ENCODE measurements at places on chromosomes 4 and X. TPM values are rescaled to one million over a fixed set of nuclear protein-coding genes. Genes with fewer than 3 reads are reported as not detected.

GRCh38 chr4:55830048-55830447 lies 10.5 kb downstream of the EXOC1L start:
- H3K4me3 ChIP-seq = no peak overlapping the region
- no peaks in the 10 kb centered on the region for H3K36me3 ChIP-seq
- no peaks in the 10 kb centered on the region for H3K27me3 ChIP-seq
- no peaks in the 10 kb centered on the region for H3K4me1 ChIP-seq
- H3K27ac ChIP-seq = no peak overlapping the region

GRCh38 chr4:96753216-96753615 lies 913.3 kb downstream of the PDHA2 start:
- H3K4me3 ChIP-seq = no peak overlapping the region
- H3K27me3 ChIP-seq = no peaks in the 10 kb centered on the region
- H3K4me1 ChIP-seq = no peaks in the 10 kb centered on the region
- DNase-seq = no peak

- no peak for DNase-seq
- no peaks in the 10 kb centered on the region for H3K4me1 ChIP-seq
- no peaks in the 10 kb centered on the region for H3K27me3 ChIP-seq
- no peak overlapping the region for H3K27ac ChIP-seq
- H3K36me3 ChIP-seq = no peaks in the 10 kb centered on the region
Measured at GRCh38 chrX:130386408-130386808, 934 bp upstream of the GPR119 start.

DNA sequence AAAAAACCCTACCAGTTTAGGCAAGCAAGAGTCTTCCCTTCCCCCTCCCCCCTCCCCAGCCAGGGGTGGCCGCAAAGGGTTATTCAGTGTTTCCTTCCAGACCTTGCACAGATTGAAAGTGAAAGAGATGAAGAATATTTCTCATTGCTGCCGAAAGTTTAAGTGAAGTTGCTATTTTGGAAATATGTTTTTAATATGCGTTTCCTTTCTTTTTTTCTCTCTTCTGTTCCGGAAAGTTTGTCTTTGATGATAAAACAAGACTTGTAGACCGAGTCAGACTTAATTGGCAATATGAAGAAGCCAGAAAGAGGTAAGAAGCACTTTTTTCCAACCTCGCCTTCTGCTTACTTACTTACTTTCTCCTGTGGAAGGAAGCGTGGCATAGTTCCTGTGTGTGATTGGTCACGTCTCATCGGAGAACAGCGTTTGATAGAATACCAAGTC lies 58.5 kb upstream of the CLCN4 start:
- H3K4me1 ChIP-seq = no peaks in the 10 kb centered on the region
- no peaks in the 10 kb centered on the region for H3K27me3 ChIP-seq
- H3K27ac ChIP-seq = no peak overlapping the region
- no peaks in the 10 kb centered on the region for H3K36me3 ChIP-seq
- DNase-seq = no peak
- H3K4me3 ChIP-seq = no peak overlapping the region

DNA sequence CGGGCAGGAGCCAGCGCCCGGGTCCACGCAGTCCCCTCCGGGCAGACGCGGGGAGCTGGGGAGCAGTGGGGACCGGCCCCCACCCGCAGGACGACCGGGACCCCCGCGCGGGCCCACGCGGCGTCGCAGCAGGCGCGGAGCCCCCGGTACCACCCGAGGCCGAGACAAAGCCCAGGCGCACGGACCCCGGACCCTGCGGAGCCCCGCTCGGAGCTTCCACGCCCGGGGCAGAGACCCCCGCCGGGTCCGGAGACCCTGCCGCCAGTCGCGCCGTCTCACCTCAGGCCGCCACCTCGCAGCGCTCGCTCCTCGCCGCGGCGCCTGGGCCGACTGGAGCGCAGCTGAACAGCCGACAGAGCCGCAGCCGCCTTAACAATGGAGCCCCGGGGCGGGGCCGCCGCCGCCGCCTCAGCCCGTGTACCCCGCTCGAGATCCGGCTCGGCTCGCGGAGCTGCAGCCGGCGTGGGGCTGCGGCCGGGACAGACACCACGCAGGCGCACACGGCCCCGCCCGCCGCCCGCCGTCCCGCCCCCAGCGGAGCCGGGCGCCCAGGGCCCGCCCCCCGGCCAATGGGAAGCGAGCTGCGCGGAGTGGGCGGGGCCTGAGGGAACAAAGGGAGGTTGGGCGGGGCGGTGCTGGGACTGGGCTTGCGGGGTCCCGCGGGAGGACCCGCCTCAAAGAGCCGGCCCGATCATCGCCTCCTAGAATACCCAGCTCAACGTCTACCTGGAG lies at the start of gene AFAP1:
Gene AFAP1 (minus strand): TSS at position 485 of the 732 bp plus-strand sequence. CDS start 67,783 bp downstream, outside the sequence.
- peak within 1 kb of the TSS; percentile 23 for H3K4me3 ChIP-seq
- peak within 1 kb of the TSS; percentile 63 for H3K27ac ChIP-seq
- peak; percentile 95 for DNase-seq
- no peaks in the 10 kb centered on the region for H3K36me3 ChIP-seq
- no peaks in the 10 kb centered on the region for H3K27me3 ChIP-seq

DNA sequence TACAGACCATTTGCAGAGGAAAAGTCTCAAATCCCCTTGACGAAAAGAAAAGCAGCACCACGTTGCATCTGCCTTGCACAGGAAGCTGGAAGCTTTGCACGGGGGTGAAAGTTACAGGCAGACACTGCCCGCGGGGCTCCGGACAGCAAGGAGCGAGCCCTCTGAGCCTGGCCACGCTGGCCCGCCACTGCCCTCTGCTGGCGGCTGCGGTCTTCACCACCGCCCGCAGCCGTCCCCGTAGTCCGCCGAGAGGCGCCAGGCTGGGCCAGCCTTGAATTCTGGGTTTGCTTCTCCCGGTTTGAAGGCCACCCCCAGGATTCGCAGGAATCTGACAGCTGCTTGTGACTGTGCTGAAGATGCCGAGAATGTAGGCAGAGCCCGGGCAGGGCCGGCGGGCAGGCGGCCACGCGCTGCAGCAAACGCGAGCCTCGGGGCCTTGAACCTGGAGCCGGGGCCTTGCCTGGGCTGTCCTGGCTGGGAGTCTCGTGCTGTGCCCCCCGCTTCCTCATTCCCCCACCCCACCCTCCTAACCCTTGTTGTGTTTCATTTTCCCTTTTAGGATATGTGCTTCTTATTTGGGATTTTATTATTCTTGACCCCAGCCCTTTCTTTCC lies 49.2 kb downstream of the ENPP6 start:
- DNase-seq = peak; percentile 92
- no peak overlapping the region for H3K4me3 ChIP-seq
- H3K27ac ChIP-seq = no peak overlapping the region
- H3K36me3 ChIP-seq = no peaks in the 10 kb centered on the region
- H3K27me3 ChIP-seq = no peaks in the 10 kb centered on the region

- no peak overlapping the region for H3K27ac ChIP-seq
- no peak overlapping the region for H3K4me3 ChIP-seq
- H3K36me3 ChIP-seq = no peaks in the 10 kb centered on the region
- H3K4me1 ChIP-seq = no peaks in the 10 kb centered on the region
Measured at GRCh38 chrX:20016616-20016945, 25.7 kb upstream of the BCLAF3 start.

GRCh38 chr4:77336411-77337142 lies 179.6 kb downstream of the CCNG2 start:
- no peaks in the 10 kb centered on the region for H3K36me3 ChIP-seq
- DNase-seq = no peak
- H3K27ac ChIP-seq = no peak overlapping the region
- no peaks in the 10 kb centered on the region for H3K27me3 ChIP-seq
- H3K4me3 ChIP-seq = no peak overlapping the region
- H3K4me1 ChIP-seq = no peaks in the 10 kb centered on the region

- H3K27me3 ChIP-seq = no peaks in the 10 kb centered on the region
- H3K4me3 ChIP-seq = no peak overlapping the region
- H3K4me1 ChIP-seq = no peaks in the 10 kb centered on the region
- no peaks in the 10 kb centered on the region for H3K36me3 ChIP-seq
- no peak for DNase-seq
Measured at GRCh38 chr4:174672276-174672675, 150.0 kb upstream of the HPGD start.

GRCh38 chr4:175440786-175441185 lies 371.3 kb downstream of the GPM6A start:
- no peak for DNase-seq
- H3K4me1 ChIP-seq = no peaks in the 10 kb centered on the region
- no peak overlapping the region for H3K4me3 ChIP-seq
- H3K36me3 ChIP-seq = no peaks in the 10 kb centered on the region
- H3K27me3 ChIP-seq = no peaks in the 10 kb centered on the region

GRCh38 chrX:70044541-70045245 lies 5.0 kb downstream of the AWAT2 start:
- H3K36me3 ChIP-seq = no peaks in the 10 kb centered on the region
- no peaks in the 10 kb centered on the region for H3K27me3 ChIP-seq
- no peak overlapping the region for H3K4me3 ChIP-seq
- H3K27ac ChIP-seq = no peak overlapping the region

GRCh38 chr4:146194212-146194611 lies 18.7 kb downstream of the LSM6 start:
- H3K4me3 ChIP-seq = no peak overlapping the region
- H3K36me3 ChIP-seq = no peaks in the 10 kb centered on the region
- H3K27ac ChIP-seq = no peak overlapping the region
- H3K4me1 ChIP-seq = no peaks in the 10 kb centered on the region

GRCh38 chrX:123731258-123731986 lies 1.4 kb downstream of the THOC2 start:
- peak overlapping the region; percentile 42 for H3K4me3 ChIP-seq
- H3K27me3 ChIP-seq = no peaks in the 10 kb centered on the region
- H3K27ac ChIP-seq = no peak overlapping the region
- no peaks in the 10 kb centered on the region for H3K36me3 ChIP-seq
- H3K4me1 ChIP-seq = no peaks in the 10 kb centered on the region

GRCh38 chr4:146190456-146190855 lies 14.9 kb downstream of the LSM6 start:
- H3K27me3 ChIP-seq = no peaks in the 10 kb centered on the region
- H3K4me1 ChIP-seq = no peaks in the 10 kb centered on the region
- no peak for DNase-seq

- no peak overlapping the region for H3K4me3 ChIP-seq
- peaks cover 4% of the 10 kb centered on the region for H3K4me1 ChIP-seq
Measured at GRCh38 chr4:159190651-159191050, 87.8 kb downstream of the RAPGEF2 start.

DNA sequence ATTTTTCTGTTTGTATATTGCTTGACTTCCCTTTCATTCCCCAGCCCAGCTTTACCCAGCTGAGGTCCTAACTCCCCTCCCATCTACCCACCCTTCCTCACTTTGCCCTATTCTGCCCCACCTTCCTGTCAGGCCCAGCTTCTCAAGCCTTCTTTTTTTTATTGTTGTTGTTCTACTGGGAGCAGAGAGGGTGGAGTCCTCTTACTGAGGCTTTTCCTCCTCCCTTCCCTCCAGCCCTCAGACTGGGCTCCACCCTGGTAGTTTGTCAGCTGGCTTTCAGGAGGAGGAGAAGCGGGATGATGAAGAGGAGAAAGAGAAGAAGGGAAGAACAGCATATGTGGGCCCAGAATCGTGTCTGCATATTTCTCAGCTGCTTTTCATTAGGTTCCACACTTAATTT lies 3.2 kb upstream of the KLF8 start:
- no peaks in the 10 kb centered on the region for H3K4me1 ChIP-seq
- no peaks in the 10 kb centered on the region for H3K27me3 ChIP-seq
- H3K36me3 ChIP-seq = no peaks in the 10 kb centered on the region
- no peak for DNase-seq

- no peaks in the 10 kb centered on the region for H3K36me3 ChIP-seq
- H3K27ac ChIP-seq = no peak overlapping the region
- no peak for DNase-seq
- H3K4me3 ChIP-seq = no peak overlapping the region
- no peaks in the 10 kb centered on the region for H3K27me3 ChIP-seq
- no peaks in the 10 kb centered on the region for H3K4me1 ChIP-seq
Measured at GRCh38 chr4:3563403-3563802, 31.2 kb upstream of the LRPAP1 start.

DNA sequence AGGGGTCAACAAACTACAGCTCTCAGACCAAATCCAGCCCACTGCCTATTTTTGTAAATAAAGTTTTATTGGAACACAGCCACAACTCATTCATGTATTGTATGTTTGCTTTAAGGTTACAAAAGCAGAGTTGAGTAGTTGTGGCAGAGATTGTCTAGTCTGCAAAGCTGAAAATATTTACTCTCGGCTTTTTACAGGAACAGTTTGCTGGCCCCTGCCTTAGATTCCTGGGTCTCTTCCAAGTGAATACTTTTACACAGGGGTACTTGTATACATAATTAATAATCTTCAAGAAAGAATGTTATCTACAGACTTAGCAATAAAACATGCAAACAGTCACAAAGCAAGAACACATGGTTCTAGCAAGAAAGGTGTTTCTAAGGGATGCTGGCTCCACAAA lies 154.2 kb downstream of the AMELX start:
- no peak for DNase-seq
- H3K4me3 ChIP-seq = no peak overlapping the region
- H3K27me3 ChIP-seq = no peaks in the 10 kb centered on the region
- H3K36me3 ChIP-seq = no peaks in the 10 kb centered on the region

DNA sequence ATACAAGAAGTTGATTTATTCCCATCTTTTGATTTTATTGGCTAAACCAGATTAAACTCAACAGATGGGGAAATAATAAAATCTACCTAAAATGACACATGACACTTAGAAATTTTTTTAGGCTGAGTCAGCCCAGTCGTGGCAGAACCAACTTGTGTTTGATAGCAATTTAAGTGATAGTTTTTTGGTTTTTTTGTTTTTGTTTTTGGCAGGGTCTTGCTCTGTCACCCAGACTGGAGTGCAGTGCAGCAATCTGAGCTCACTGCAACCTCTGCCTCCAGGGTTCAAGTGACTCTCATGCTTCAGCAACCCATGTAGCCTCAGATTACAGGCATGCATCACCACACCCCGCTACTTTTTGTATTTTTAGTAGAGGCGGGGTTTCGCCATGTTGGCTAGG lies 370.3 kb upstream of the NOCT start:
- H3K36me3 ChIP-seq = no peaks in the 10 kb centered on the region
- DNase-seq = no peak

DNA sequence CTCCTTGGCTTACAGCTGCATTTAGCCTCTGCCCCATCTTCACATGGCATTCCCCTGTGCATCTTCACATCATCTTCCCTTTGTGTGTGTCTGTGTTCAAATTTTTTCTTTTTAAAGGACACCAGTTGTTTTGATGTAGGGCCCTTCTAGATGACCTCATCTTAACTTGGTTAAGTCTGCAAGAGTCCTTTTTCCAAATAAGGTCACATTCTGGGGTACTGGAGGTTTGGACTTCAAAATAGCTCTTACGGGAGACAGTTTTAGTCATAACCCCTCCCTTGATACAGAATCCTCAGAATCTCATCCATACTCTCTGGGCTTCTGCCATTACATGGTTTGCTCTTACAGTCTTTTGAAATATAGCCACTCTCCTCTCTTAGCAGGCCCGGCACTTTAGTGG lies 231.5 kb upstream of the ATP6AP2 start:
- H3K27ac ChIP-seq = no peak overlapping the region
- H3K4me3 ChIP-seq = no peak overlapping the region
- H3K36me3 ChIP-seq = no peaks in the 10 kb centered on the region
- no peak for DNase-seq

GRCh38 chr4:161799710-161800109 lies 364.1 kb downstream of the FSTL5 start:
- no peak overlapping the region for H3K27ac ChIP-seq
- H3K36me3 ChIP-seq = no peaks in the 10 kb centered on the region
- no peak for DNase-seq
- H3K4me3 ChIP-seq = no peak overlapping the region

GRCh38 chr4:24287096-24287495 lies 297.3 kb downstream of the DHX15 start:
- no peak for DNase-seq
- no peak overlapping the region for H3K4me3 ChIP-seq
- H3K4me1 ChIP-seq = no peaks in the 10 kb centered on the region
- no peak overlapping the region for H3K27ac ChIP-seq
- H3K27me3 ChIP-seq = no peaks in the 10 kb centered on the region

Gene KIAA1210
- not detected for total RNA-seq

Gene TBX22
- not detected for total RNA-seq

Gene GABRE
- 39.1 TPM for total RNA-seq

Gene HPSE
- 5.0 TPM for total RNA-seq

Gene SLC7A11
- total RNA-seq = 1.5 TPM

Gene HDX
- total RNA-seq = 17.1 TPM

Gene SOWAHB
- not detected for total RNA-seq
